ACHN (cell line): ENCODE measurements at places on chromosomes 13 and 19.

GRCh38 chr19:23070353-23071146 lies 46.3 kb upstream of the ZNF730 start:
- no peak for DNase-seq

DNA sequence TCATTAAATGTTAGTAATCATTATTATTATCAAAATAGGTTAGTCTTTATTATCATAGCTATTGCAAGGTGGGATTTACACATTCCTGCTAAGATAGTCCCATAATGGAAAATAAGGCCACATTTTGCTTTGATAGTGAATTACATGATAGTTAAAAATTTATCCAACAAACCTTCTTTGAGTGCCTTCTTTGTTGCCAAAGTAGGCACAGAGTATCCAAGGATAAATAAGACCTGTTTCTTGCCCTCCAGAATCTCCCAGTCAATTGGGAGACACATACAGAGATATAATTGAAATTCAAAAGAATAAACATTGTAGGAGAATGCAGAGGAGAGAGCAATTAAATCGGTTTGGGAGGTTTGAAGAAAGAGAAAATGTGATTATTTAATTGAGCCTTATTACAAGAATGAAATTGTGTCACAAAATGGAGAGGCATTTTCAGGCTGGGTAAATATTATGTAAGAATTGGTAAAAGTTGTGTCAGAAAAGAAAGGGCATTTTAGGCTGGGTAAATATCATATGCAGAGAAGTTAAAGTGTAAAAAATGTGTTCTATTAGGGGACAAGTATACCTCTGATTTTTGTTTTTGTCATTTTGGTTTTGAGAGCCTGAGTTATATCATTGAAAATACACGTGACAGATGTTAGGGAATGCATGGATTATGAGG lies 189.3 kb downstream of the POU4F1 start:
- DNase-seq: no peak

DNA sequence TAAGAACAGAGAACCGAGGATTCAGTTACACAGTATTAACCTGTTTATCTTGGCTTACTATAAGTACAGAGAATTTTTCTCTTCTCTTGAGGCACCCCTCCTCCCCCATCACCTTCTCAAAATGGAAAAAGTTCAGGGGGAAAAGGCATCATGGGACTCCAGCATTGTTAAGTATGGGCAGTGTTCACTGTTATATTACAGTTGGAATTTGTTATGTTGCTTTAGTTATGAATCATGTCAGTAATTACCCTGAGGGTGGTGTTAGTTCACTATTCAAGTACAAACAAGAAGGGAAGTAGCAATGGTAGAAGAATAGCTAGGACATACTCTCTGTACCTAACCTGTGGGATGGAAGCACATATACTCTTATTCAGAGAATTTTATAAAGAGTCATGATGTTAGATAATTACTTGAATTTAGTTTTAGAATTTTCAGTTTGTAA lies 12.0 kb downstream of the LPAR6 start:
- no peak for DNase-seq

GRCh38 chr13:77919246-77919920 lies 752 bp upstream of the EDNRB start:
- no peak for DNase-seq

DNA sequence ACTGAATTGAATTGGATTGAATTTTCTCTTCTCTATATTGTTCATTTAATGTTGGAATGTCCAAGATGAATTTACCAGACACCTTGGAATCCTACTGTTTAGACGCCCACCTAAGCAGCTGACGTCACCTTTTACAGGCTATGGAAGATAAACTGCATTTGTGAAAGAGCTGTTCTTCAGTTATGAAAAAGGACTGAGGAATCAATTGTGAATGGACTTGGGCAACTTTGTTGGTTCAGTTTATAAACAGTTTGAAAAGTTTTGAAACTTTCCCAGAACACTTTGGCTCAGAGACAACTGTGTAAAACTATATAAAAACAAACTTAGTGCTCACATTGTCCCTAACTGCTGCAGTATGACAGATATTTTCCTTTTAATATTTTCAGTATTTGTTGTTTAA lies 590.8 kb upstream of the SPRY2 start:
- no peak for DNase-seq

DNA sequence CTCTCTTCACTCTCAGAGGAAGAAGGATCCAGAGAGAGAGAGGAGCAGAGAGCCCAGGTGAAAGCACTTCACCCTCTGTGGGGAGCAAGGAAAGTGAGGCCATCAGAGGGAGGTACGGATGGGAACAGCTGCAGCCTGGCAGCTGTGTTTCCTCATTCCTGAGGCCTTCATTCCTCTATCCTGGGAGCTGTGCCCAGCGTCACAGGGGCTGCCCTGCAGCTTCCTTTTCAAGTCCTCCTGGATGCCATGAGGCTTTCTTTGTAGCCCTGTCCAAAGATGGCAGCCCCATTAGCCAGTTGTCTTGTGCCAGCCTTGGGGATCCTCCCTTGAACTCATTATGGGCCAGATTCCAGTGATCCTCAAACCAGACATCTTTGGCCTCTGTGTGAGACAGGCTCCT lies 76.8 kb upstream of the PCDH8 start:
- no peak for DNase-seq

- DNase-seq: no peak
Measured at GRCh38 chr13:105333416-105333815, 1202.0 kb downstream of the EFNB2 start.
